ENCODE measurements at places on chromosomes 6 and 20. TPM values are rescaled to one million over a fixed set of nuclear protein-coding genes. Genes with fewer than 3 reads are reported as not detected.

- DNase-seq = no peak
Measured at GRCh38 chr6:159012201-159012600, 12.2 kb upstream of the RSPH3 start.

DNA sequence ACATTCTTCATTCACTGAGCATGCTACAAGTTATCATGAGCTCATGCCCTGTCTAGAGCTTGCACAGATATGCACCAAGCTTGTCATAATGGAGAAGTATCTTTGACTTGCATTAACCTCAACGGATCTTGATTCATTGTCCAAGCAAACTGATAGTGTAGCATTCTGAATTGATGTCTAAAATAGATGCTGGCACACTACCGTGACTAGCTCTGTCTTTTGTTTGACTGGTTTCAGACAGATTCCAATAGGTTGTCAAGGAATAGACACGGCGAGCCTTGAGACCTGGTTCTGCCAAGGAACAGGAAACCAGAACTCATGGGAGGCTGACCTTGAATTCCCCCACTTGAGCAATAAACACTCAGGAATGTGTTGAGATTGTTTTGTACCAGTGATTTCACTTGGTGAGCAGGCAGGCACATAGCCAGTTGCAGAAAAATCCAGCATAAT, 1153.1 kb upstream of the GJE1 start:
- DNase-seq = no peak

DNA sequence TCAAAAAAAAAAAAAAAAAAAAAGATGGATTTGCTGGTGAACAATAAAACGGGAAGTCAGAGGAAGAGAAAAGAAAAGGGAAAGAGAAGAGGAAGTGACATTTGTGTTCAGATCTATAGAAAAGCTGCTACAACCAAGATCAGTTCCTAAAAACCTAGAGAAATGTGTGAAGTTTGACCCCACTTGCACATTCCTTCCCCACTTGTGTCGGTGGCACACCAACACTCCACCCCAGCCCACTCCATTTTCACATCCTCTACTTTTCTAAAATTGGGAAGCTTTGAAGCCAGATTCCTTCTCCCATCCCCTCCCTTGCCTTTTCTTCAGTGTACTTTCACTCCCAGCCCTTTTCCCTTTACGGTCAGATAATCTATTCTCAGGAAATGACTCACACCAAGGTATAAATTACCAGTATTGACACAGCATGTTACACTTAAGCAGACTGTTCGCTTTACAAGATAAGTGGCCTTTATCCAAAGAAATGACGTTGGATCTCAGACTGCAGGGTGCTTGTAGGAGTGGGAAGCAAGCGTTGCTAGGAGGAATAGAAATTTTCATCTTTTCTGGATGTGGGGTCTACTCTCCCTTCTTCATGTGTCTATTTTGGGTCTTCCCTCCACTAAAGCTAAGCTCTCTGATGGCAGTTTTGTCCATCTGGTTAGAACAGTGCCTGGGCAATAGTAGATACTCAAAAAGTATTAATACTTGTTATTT, 92.5 kb upstream of the ADGRF1 start:
- no peak for DNase-seq

- no peak for DNase-seq
Measured at GRCh38 chr20:32278199-32278643, 770 bp downstream of the KIF3B start.

- no peak for DNase-seq
Measured at GRCh38 chr6:42013134-42013516, 37.2 kb upstream of the TAF8 start.

MEI4 gene
- 0.05 TPM for total RNA-seq

B3GAT2 gene
- total RNA-seq = not detected

OTOR gene
- not detected for total RNA-seq

HLA-DOB gene
- total RNA-seq = 0.69 TPM

SASH1 gene
- 99.4 TPM for total RNA-seq

RAB32 gene
- 35.2 TPM for total RNA-seq
